Lower lobe of right lung (tissue), 2 donors: ENCODE measurements at places on chromosomes 13 and 19. TPM values are rescaled to one million over a fixed set of nuclear protein-coding genes. Genes with fewer than 3 reads are reported as not detected.

Gene ZNF701
- 21.6 TPM for total RNA-seq

Gene CACNA1A
- total RNA-seq: 0.71 TPM

Gene NANOS3
- 0.68 TPM for total RNA-seq

Gene ZNF627
- total RNA-seq: 9.4 TPM

Gene KLHL1
- total RNA-seq: not detected

Gene SLC25A41
- total RNA-seq: not detected

Gene ZNF549
- total RNA-seq: 6.0 TPM

Gene LRG1
- 14.9 TPM for total RNA-seq

Gene SUPT5H
- 108 TPM for total RNA-seq

Gene SLITRK6
- total RNA-seq: 5.1 TPM

Gene CCL25
- total RNA-seq: not detected

Gene FGF21
- not detected for total RNA-seq
